ENCODE measurements at places on chromosomes 7 and 10.
A peak's percentile ranks its signal among the peaks of the same experiment; 100 is the strongest.

DNA sequence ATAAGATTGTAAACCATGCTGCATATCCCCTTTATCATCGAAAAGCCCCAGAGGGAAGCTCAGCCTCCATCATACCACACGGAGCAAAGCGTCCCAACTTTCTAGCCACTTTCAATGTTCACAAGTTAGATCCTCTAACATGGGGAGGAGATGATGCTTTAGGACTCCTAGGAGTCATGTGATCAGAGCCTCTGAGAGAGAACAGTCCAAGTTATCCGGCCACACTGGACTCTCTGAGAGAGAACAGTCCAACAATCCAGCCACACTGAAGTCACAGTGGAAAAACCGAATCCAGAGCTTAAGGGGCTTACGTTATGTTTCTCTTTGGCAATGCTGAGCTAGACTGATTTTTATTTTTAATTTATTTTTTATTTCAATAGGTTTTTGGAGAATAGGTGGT lies 72.5 kb downstream of the MALSU1 start:
- no peak for DNase-seq

DNA sequence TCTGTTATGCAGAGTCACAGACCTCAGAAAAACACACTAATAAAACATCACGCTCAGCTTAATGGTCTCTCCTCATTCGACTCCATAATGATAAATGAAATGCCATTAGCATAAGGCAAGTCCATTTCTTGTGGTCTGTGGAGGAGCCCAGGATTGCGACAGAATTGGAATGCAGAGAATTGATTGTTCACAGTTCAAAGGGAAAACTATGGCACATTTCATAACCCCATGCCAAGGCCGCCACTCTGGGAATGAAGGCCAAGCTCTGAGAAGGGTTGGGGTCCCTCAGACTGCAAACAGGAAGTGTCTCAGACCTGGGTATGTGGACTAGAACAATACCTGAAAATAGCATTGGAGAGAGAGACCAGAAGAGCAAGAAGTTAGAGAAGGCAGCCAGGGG lies 398.9 kb downstream of the ADRA2A start:
- peak; percentile 42 for DNase-seq

GRCh38 chr10:23818484-23818883 lies 379.6 kb downstream of the OTUD1 start:
- DNase-seq = no peak

DNA sequence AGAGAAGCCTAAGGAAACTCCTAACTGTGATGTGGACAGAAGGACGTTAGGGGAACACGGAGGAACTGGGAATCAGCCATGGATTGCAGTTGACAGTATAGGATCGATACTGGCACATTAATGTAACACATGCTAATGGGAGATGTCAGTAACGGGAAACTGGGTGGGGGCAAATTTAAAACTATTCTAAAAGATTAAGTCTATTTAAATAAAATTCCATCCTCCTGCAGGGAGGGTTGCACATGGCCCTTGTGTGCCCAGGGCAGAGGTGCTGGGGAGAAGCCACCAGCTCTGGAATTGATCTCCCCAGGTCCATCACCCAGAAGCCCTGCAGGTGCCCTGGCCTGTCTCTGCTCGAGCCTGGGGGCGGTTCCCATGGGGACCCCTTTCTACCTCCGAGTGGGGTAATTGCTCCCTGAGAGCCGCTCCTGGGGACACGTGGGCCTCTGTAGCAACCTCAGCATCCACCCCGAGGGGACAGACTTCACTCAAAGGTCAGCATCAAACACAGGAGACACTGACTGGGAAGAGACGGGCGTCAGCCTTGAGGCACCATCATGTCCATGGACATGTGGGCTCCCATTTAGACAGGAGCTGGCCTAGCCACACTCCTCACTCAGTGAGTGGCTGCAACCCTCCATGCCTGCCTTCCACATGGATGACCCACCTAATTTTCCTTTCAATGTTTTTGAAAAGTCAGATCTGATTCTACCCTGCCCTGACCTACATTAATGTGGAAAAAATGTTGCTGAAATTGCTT lies 21.1 kb downstream of the SCART1 start:
- no peak for DNase-seq

- no peak for DNase-seq
Measured at GRCh38 chr10:69904533-69904932, 102.8 kb downstream of the COL13A1 start.

GRCh38 chr10:42997849-42998165 lies 79.1 kb upstream of the RET start:
- DNase-seq = no peak

DNA sequence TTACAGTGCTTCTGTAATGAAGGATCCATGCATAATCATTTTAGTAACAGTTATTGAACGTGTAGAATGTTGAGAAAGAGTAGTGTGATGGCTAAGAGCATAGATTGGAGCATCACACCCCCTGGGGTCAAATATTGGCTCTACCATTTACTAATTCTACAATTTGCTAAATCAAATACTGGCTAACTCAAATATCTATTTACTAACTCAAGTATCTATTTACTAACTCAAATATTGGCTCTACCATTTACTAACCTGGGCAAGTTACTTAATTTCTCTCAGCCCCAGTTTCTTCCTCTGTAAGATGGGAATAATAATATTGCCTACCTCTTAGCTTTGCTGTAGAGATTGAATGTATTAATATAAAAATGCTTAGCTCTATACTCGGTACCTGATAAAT lies 64.0 kb downstream of the CDK14 start:
- DNase-seq = no peak

DNA sequence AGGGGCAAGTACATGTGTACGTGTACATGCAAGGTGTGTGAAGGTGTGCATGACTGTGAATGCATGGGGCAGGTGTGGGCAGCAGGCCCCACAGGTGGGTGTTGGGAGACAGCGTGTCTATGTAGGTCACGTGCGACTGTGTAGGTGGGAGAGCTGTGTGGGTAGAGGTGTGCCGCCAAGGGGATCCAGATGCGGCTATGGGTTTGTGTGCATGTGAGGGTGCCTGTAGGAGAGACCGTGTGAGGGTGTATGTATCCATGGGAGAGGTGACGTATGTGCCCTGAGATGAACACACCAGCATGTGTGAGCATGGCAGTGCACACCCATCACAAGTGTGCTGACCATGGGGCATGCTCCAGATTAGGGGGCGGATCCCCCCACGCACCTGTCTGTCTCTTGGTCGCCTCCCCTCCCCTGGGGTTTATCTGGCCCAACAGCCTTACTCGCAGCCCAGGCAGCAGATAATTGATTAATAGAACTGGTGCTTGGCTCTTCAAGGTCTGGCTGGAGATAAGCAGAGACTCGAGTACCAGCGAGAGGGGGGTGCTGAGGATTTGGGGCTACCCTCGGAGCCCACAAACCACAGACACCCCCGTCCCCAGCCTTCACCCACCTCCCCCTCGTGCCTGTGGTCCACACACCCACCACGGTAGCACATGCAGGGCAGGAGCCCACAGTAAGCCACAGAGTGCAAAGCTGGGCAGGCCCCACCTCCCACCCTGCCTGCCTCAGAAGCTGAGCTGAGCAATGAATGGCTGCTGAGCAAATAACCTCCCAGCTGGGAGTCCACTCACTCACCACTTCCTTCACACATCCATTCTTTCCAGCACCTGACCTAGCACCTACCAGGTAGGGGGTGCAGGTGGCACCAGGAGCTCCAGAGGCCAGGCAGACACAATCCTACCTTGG lies 41.4 kb upstream of the ZMIZ1 start:
- DNase-seq = no peak

- no peak for DNase-seq
Measured at GRCh38 chr7:4758111-4758510, 17.3 kb upstream of the AP5Z1 start.

- DNase-seq = no peak
Measured at GRCh38 chr10:66838656-66839055, 87.2 kb upstream of the LRRTM3 start.

DNA sequence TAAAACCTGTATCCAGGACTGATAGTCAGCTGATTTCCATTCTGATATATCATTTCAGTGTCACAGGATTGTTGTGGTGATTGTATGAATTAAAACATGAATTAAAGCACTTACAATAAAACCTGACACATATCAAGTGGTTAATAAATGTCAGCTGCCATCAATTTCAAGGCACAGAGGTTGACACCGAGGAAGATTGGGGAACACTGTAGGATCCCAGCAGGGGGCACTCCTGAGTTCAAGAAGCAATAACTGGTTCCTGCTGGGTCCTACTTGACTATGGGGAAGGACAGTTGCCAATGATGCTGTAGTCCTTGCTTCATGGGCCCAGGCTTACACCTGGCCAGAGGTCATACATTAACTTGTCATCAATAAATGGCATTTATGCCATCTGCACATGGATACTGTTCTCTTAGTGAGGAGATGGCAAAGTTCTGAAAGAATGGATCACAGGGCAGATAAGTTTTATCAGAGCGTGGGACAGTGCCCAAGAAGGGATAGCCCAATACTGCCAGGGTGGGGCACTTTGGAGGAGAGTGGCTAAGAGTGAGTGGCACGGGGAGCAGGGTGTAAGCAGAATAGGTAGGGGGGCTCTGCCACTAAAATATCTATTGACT lies 24.1 kb downstream of the FZD1 start:
- no peak for DNase-seq

DNA sequence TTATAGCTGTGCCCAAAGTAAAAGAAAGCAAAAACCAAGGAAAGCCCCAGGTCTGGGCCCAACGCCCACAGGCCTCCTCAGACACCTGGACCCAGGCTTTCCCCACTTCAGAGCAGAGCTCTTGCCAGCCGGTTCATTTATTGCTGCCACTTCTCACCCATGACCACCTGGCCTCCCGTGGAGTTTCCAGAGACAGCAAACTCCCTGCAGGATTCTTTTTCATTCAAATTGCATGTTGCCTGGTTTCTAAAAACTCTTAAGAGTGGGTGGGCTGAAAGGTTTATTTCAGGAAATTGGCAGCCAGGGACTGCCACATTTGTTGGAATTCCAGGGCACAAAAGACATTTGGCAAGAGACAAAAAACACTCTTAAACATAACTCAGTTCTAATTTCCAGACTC lies 4.7 kb downstream of the VOPP1 start:
- DNase-seq = no peak

- no peak for DNase-seq
Measured at GRCh38 chr10:10956681-10957542, 60.8 kb upstream of the CELF2 start.

DNA sequence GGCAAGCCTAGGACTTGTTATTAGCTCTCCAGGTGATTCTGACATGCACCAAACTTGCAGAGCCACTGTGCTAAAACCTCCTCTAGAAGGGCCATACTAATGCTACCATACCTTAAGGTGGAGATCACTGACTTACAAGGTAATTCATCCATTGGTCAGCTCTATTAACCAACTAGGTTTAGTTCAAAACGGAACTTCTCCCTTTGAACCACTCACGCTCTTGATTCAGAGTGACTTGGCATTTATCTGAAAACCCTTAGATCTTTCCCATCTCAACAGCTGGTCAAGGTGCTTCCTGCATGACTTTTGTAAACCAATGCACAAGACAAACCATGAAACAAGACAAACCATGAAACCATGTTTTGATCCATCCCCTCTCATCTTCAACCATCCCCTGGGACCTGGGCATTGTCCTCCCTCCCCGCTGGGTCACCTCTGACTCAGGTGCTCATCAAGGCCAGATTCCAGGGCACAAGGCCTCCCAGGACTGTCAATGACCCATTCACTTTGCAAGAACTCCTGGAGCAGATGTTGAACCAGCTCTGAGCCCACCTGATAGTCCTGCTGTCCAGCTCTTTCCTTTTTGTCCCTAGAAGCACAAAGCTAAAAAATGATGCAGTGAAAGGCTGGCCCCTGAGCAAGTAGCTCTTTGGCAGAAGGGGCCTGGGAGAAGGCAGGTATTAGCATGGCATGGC lies 18.8 kb downstream of the IMPDH1 start:
- no peak for DNase-seq

DNA sequence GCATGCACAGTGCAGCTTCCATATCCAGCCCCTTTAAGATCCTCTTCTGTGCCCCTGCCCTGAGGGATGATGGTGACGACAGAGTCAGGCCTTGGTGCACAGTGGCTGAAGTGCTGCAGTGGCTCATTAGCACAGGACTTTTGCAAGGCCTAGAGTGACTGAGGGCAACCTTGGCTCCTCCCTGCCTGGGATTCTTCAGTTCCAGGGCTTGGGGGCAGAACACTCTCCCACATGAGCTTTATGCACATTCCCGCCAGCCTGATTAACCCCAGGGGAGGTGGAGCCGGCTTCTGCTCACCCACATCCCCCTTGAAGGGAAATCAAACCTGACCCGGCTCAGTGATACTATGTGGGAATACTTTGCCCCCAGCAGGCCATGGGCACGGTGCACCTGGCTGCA lies 253.4 kb downstream of the GALNT17 start:
- DNase-seq = no peak

GRCh38 chr7:159211540-159212182 lies 67.0 kb upstream of the VIPR2 start:
- DNase-seq = no peak

DNA sequence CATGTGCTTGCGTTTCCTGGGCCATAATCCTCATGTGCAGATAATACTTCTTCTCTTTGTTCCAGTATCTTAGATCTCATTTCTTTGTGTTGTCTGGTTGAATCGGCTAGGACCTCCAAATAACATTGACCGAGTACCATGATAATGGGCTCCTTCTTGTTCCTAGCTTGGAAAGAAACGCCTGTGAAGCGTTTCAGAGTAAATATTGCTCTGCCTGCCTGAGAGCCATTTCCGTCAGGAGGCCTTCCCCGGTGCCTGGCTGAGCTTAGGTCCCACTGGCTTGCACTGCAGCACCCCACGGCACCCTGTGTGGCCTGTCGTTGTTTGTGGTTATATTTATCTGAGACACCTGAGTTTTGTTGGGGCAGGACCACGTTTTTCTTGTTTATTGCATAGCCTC lies 17.7 kb downstream of the FOXK1 start:
- no peak for DNase-seq

DNA sequence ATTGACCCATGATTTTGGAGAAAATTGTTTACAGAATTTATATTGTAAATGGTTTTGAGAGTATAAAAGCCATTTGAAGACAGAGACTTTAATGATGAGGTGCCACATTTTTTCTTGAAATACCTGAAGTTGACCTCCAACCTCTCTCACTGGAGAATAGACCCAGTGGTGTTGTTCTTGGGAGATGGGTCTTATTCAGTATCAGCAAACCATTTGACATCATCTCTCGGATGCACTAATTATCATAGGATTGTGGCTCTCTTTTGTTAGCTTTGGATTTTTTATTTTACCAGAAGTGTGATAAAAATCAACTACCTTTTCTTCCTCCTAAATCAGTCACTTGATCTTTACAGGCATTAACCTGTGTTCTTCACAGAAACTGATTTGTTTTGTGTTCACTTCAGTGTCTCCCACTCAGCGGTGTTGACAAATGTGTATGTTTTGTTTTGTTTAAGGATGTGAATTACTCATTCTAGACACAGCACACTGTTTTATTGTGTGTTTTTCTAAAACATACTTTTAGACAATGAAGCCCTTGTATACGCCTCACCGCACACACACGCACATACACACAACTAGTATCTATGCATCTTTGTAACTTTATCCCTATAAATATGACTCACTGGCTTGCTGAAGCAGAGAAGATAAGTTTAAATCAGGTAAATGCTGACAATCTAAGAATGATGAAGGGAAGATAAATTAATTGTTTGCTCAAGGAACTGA lies 455.6 kb downstream of the INHBA start:
- DNase-seq = no peak

GRCh38 chr10:53315709-53316108 lies 543.1 kb upstream of the MBL2 start:
- no peak for DNase-seq

- no peak for DNase-seq
Measured at GRCh38 chr7:118328505-118329211, 104.2 kb downstream of the ANKRD7 start.

- DNase-seq = no peak
Measured at GRCh38 chr10:119759832-119760231, 34.0 kb downstream of the INPP5F start.

GRCh38 chr7:11141541-11141940 lies 167.9 kb downstream of the PHF14 start:
- no peak for DNase-seq
